ENCODE measurements at places on chromosomes 2 and 18. TPM values are rescaled to one million over a fixed set of nuclear protein-coding genes. Genes with fewer than 3 reads are reported as not detected.

The IL1RL1 gene
- not detected for total RNA-seq

DNA sequence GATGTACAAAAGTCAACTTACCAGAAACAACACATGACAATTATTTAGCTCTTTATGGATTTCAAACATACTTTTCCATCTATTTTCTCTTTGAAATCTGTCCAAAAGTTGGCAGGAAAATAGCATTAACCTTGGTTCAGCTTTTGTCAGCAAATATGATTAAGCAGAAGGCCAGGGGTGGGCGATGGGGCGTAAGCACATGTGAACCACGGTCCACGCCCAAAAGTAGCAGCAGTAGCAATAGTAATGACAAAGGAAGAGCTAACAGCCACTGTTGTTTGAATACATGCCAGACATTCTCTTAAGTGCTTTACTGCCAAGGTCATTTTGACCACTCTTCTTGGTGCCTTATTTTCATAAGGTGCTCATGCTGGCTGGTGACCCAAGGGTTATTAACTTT is 73.5 kb downstream of the ANTXR1 start:
- H3K4me1 ChIP-seq = no peaks in the 10 kb centered on the region
- no peak overlapping the region for H3K27ac ChIP-seq
- peak; percentile 3 for DNase-seq
- H3K4me3 ChIP-seq = no peak overlapping the region

- H3K36me3 ChIP-seq = no peaks in the 10 kb centered on the region
- no peaks in the 10 kb centered on the region for H3K27me3 ChIP-seq
- no peak overlapping the region for H3K4me3 ChIP-seq
- peaks cover 21% of the 10 kb centered on the region for H3K4me1 ChIP-seq
- DNase-seq = no peak
- H3K27ac ChIP-seq = no peak overlapping the region
Measured at GRCh38 chr2:174666845-174667244, 69.2 kb upstream of the WIPF1 start.

DNA sequence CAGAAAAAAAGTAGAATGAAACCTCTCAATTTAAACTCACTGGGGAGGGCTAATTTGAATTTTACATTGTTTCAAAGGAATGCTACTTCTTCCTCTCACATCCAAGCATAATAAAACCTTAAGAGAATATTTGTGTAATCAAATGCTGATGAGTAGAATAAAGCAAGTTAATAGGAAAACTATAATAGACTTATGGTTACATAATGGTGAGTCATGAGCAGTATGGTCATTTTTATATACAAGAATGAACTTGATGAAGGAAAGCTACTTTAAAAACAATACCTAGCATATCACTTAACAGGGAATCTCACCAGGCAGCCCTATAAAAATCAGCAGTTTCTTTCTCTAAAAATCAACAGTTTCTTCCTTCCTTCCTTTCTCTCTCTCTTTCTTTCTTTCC is 80.3 kb downstream of the VSNL1 start:
- no peak overlapping the region for H3K4me3 ChIP-seq
- no peaks in the 10 kb centered on the region for H3K27me3 ChIP-seq
- H3K4me1 ChIP-seq = peaks cover 28% of the 10 kb centered on the region
- DNase-seq = no peak

DNA sequence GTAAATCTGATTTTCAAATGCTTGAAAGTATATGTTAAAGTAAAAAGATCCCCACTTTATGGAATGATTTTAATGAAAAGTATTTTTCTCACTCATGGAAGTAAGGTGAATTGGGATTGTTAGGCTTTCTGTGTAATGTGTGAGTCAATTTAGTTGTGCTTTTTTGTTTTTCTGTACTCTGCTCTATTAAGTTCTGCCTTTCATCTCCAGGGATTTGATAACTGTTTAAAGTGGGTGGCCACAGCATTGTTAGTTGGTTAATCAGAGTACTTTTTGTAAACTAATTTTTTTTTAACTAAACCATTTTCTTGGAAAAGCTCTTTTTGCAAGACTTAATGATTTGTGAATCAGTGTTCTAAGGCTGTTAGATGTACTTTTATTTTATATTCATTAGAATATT is 76.8 kb downstream of the ABI2 start:
- H3K27ac ChIP-seq = no peak overlapping the region
- no peak for DNase-seq
- no peaks in the 10 kb centered on the region for H3K4me1 ChIP-seq

All from GM23338 (cell line).